ENCODE measurements at places on chromosomes 3 and 15.
A peak's percentile ranks its signal among the peaks of the same experiment; 100 is the strongest.

GRCh38 chr3:165642761-165643420, 194.3 kb downstream of the BCHE start:
- DNase-seq, result peak; percentile 98

- DNase-seq, result peak; percentile 35
Observed at GRCh38 chr15:89139613-89140499, 51.6 kb downstream of the ABHD2 start.

DNA sequence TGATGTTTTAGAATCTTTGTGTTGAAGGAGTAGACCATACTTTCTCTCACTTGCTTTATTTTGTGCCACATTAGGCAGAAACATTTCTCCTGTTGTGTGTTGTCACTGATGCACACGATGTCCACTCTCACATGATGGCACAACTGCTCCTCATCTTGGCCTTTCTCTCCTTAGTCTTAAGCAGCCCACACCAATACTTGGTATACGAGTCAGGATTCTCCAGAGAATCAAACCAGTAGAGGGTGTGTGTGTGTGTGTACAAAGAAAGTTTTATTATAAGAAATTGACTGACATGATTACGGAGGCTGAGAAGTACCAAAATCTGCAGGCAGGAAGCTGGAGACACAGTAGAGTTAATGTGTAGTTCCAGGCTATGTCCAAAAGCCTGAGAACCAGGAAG, 187.1 kb downstream of the ALCAM start:
- peak; percentile 12 for DNase-seq

DNA sequence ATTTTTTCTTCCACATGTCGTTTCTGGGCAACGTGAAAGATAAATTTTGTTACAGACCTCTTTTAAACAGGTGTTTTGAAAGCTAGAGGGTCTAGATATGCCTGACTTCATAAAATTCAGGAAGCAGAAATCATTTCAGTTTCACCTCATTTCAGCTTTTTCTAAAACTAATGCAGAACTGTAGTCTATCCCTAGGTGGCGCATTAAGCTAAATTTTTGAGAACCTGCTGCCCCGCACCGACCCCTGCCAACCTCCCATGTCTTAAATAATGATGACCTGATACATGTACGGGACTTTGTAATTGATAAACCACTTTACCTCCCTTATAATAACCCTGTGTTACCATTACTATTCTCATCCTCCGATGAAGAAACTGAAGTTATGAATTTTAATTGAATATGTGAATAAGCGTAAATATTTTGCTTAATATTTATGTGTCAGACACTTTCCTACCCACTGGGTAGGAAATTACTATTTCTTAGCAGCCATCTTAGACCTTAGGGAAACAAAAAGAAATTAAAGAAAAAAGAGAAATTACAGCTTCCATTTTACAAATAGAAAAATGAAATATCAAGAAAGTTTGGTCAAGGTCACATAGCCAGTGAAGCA, 78.7 kb upstream of the GCNT3 start:
- peak; percentile 68 for DNase-seq

- no peak for DNase-seq
Observed at GRCh38 chr15:50891159-50891558, 17.3 kb upstream of the AP4E1 start.

- no peak for DNase-seq
Observed at GRCh38 chr3:49701388-49702077, 12.2 kb downstream of the RNF123 start.

DNA sequence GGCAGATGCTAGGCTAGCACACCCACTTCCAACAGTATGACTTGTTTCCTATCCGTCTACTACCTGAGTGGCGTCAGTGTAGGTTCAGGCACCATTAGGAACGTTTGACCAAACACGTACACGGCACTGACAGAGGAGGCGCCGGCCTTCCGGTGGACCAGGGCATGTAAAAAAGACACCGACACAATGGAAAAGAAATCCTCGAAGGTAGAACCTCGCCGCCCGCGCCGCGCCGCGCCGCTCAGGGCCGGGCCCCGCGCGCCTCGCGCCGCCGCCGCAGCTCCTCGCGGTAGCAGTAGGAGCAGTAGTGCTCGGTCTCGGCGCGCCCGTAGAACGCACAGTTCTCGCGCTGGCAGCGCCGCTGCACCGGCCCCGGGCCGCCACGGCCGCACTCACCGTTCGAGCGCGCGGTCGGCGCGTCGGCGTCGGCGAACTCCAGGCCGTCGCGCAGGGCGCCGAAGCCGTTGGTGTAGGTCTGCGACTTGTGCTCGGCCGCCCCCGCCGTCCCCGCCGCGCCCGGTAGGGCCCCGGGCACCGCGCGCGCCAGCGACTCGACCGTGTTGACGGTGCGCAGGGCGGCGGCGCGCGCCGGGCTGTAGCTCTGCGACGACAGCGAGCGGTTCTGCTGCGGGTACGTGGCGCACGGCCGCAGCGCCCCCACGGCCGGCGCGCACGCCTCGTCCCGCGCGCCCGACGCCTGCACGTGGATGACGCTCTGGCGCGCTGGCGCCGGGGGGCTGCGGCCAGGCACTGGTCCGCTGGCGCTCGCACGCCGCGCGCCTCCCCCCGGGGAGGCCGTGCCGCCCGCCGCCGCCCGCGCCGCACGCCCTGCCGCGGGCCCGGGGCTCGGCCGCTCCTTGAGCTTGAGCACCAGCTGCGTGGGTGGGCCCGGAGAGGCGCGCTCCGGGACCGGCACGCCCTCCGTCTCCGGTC, 156.7 kb downstream of the KLF13 start:
- DNase-seq, result no peak

DNA sequence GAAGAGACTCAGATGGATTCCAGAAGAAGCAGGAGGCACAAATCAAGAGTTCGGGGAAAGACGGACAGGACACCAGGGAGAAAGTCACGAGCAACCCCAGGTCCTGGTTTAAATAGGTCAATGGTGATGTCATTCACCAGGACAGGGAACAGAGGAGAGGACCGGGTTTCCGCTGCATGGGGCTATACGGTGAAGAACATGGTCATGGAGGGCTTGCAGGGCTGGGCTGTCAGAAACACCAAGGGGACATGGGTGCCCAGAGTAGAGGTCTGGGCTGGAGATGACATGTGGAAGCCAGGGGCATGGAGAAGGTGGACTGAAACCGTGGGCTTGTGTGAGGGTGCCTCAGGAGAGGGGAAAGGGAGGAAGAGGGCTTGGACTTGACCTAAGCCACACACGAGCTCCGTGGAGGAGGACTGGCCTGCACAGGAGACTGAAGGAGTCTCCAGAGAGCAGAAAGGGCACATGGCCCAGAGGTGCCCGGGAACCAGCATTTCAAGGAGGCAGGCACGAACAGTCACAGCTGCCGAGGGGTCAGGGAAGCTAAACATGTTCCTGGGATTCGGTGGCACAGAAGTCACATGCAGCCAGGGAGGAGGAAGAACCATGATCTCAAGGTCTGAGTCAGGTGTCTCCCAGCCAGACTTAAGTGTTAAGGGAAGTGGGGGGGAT, 54.2 kb upstream of the RPL32 start:
- DNase-seq, result no peak

DNA sequence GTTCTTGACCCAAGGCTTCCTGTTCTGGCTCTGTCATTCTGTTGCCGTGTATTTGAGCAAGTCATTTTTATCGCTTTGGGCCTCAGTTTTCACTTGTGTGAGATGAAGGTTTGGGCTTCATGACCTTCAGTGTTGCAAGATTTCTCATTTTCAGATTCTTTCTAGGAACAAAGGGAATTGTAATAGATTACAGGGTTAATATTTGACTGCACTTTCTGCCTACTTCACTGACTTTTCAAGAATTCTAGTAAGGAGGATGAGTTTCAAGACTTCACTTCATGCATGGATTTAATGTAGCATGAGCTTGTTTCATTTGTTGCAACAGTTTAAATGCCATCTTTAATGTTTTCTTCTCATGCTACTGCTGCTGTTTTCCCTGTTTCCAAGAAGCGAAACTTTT, 226.5 kb downstream of the NLGN1 start:
- no peak for DNase-seq

- DNase-seq, result no peak
Observed at GRCh38 chr3:12893852-12894251, 52.5 kb upstream of the RPL32 start.

DNA sequence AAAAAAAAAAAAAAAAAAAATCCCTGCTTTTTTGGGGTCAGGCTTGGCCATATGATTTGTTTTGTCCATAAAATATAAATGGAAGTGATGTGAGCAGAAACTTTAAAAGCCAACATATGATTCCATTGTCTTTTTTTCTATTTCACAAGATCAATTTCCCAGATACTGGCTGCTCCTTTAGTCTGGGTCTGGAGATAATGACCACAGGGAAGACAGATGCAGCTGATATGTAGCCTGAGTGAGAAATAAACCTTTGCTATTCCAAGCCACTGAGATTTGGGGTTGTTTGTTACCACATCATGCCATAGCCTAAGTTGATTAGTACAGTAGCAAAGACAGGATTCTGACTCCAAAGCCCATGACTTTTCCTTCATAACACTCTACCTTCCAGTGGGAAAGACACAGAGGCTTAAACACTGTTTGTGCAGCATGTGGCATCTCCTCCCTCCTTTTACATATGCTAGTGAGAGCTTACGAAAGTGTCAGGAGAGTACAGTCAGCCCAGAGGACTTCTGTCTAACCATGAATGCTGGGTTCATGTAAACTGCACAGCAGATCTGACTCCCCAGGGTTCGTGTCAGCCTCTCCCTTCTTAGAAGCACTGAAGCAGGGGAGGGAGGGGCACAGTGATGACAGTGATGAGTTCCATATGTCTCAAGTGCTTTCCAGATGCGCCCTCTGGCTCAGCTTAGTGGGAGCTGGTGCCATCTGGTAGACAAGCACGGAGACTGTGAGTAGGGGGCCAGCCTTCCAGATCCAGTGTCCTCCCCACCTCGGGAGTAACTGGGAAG, 36.7 kb upstream of the SLC7A14 start:
- peak; percentile 79 for DNase-seq

GRCh38 chr3:116048991-116049390, 396.3 kb downstream of the LSAMP start:
- no peak for DNase-seq

GRCh38 chr15:91625506-91625905, 228.0 kb upstream of the SLCO3A1 start:
- DNase-seq, result no peak

DNA sequence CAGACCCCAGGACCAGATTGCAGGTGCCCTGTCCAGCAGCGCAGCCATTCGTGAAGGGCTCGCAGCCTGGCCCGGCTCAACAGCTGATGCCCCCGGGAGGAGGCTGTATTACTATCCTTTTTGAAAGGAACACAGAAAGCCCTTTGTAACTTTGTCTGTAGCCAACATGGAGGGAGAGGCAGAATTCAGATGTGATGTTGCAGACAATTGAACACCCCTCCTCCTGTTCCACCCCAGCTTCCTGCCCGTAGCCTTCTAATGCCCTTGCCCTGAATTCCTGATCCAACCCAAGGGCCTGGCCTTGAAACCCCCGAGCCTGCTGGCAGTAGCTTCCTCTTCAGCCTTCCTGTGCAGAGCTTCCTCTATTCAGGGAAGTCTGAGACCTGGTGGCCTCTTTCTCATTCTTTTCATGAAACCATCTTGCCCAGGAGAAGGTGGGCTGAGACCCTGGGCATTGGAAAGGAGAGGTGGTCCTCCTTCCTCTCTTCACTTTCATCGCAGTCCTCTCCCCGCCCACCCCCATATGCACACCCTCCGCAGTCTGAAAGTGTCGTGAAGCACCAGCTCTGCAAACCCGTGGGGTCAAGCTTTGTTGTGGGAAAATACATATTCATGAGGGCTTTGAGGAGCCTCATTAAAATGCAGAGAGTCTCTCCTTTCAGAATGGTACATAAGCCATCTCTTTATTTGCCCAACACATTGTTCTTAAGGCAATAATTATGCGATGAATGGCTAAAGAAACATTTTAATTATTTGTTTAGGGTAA, 109.2 kb downstream of the APBA2 start:
- no peak for DNase-seq

DNA sequence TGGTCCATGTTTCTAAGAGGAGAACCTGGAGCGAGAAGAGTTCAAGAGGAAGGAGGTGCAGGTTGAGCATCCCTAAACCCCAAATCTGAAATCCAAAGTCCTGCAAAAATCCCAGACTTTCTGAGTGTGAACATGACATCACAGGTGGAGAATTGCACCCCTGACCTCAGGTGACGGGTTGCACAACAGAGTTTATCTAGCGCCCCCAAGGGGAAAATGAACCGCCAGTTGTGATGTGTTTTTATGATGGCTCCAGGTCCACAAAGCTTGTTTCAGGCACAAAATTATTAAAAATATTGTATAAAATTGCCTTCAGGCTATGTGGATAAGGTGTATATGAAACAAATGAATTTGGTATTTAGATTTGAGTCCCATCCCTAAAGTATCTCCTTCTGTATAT, 420.0 kb downstream of the GABRB3 start:
- DNase-seq, result no peak

DNA sequence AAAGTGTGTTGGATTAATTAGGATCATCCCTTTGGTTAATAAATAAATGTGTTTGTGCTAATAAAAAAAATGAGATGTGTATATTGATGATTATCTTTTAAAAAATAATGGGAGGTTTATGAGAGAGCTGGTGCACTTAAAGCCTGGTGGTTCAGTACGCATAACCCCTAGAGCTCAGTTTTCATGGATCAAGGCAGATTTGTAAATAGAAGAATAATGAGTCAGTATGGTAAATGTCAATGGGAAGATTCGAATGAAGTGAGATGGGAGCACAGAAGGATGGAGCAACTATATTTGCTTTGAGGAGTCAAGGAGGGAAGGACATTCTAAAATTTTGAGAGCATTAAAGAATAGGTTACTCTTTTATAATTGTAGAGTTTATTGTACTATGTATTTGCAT, 35.4 kb downstream of the AKAP13 start:
- no peak for DNase-seq

DNA sequence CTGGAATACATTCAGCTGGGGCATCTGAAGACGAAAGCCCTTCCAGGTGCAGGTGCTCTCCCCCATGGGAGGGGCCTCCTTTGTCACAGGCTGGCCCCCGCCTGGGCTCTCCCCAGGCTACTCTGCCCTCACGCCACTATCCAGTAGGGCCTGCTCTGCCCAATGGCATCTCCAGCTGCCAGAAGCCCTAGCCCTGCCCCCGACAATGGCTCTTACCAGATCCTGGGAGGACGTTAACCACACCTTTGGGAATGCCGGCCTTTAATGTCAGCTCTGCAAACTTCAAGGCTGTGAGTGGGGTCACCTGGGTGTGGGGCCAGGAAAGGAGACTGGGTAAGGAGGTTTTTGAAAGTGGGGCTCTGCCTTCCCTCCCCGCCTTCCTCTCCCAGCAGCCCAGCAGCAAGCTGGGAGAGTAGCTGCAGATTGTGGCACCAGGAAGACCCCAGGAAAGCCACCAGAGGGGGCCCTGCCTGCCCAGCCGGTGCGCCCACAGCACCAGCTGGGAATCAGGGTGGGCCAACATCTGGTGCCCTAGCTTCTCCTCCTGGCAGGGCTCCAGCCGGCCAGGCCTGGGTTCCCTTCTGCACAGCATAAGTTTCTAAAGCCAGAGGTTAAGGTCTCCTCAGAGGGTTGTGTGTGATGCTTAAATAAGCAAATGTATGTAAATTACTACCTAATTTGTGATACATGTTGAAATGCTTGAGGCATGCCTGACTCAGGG, 40.4 kb upstream of the SLC41A3 start:
- no peak for DNase-seq

GRCh38 chr15:71669688-71670087, 140.7 kb upstream of the NR2E3 start:
- DNase-seq, result no peak

GRCh38 chr3:99823723-99824711, 6.4 kb downstream of the CMSS1 start:
- DNase-seq, result no peak

- no peak for DNase-seq
Observed at GRCh38 chr3:78970656-78971055, 797.1 kb downstream of the ROBO1 start.

Measured in fibroblast of pulmonary artery (primary cell).